ENCODE measurements at places on chromosomes 11 and 22. TPM values are rescaled to one million over a fixed set of nuclear protein-coding genes. Genes with fewer than 3 reads are reported as not detected.

APOC3 gene
- total RNA-seq, result not detected

ROBO4 gene
- 0.59 TPM for total RNA-seq

DNA sequence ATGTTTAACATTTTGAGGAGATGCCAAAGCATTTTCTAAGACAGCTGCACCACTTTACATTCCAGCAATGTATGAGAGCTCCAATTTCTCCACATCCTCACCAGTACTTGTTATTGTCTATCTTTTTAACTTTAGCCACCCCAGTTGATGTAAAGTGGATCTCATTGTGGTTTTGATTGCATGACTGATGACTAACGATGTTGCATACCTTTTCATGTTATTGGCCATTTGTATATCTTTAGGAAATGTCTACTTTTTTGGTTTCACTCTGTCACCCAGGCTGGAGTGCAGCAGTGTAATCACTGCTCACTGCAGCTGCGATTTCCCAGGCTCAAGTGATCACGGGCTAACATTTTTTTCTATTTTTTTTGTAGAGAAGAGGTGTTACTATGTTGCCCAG lies 8.9 kb downstream of the TTC28 start:
- no peak for DNase-seq

DNA sequence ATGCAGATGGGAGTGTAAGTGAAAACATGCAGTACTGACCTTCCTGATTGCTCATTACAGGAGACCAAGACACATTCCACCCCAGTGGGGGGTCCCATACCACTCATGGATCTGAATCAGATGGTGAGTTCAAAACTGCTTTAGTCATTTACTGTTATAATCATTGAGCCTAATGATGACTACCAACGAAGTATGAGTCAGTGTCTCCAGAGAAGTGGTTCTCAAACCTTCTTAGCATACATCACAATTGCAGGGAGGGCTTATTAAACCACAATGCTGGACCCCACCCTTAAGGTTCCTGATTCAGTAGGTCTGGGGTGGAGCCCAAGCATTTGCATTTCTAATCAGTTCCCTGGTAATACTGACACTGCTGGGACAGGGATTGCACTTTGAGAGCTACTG lies 75.8 kb downstream of the CD44 start:
- DNase-seq, result peak; percentile 82

GRCh38 chr11:34652191-34652973 lies 31.5 kb downstream of the EHF start:
- no peak for DNase-seq

DNA sequence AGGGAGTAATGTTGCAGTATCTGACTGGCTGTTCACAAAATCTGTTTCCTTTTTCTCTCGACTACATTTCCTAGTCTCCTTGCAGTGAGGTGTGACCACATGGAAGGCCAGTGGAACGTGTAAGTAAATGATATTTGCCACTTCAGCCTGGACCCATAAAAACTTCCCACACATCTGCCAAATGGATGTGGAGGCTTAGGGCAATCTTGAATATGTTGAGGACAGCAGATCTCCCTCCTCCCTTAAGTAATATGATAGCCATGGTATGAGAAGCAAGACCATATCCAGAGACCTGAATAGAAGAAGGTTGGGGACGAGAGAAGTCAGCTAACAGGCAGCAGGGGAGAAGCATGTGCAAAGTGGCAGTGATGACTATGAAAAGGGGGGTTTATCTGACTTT lies 33.0 kb upstream of the C11orf87 start:
- no peak for DNase-seq
